ENCODE measurements at places on chromosomes 12 and 14.
A peak's percentile ranks its signal among the peaks of the same experiment; 100 is the strongest.

GRCh38 chr12:130706885-130707570, 9.1 kb downstream of the RIMBP2 start:
- DNase-seq = no peak

DNA sequence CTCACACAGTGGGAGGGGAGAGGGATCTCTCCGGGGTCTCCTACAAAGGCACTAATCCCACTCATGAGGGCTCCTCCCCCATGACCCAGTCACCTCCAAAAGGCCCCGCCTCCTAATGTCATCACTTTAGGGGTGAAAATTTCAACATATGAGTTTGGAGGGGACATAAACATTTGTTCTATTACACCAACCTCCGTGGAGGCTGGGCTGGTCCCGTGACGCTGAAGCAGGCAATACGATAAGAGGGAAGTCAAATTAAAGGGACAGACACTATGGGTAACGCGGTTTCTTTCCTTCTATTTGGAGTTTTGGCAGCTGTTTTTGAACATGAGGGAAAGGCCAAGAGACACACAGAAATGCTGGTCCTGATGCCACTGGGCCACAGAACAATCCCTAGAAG, 175.7 kb upstream of the VASH1 start:
- DNase-seq = no peak

GRCh38 chr12:26493656-26494055, 298.3 kb downstream of the SSPN start:
- DNase-seq = no peak

DNA sequence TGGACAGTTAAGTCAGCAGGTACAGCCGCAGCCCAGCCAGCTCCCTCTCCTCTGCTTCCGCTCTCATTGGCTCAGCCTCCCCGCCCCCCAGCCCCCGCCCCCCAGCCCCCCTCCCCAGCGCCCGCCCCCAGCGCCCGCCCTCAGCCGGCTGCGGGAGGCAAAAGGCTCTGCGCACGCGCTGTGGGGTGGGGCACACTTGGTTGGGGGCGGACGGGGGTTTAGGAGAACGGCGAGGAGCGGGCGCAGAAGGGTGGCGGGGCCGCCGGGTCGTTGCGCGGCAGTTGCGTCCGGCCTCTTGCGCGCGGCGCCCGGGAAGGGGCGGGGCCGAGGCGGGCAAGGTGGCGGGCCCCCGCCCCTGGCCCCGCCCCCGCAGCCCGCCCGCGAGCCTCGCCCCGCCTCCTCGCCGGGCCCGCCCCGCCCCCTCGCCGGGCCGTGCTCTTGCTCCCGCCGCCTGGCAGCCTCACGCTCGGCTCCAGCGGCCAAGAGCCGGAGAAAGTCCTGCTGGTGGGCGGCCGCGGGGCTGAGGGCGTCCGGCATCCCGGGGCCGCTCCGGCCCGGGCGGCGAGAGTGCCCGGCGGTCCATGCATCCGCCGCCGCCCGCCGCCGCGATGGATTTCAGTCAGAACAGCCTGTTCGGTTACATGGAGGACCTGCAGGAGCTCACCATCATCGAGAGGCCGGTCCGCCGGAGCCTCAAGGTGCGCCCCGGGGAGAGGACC, at the start of gene PPP4R4:
PPP4R4 (plus strand) TSS at position 438 of the 719 bp plus-strand sequence; CDS start at position 582, 144 bp downstream.
- no peak for DNase-seq

DNA sequence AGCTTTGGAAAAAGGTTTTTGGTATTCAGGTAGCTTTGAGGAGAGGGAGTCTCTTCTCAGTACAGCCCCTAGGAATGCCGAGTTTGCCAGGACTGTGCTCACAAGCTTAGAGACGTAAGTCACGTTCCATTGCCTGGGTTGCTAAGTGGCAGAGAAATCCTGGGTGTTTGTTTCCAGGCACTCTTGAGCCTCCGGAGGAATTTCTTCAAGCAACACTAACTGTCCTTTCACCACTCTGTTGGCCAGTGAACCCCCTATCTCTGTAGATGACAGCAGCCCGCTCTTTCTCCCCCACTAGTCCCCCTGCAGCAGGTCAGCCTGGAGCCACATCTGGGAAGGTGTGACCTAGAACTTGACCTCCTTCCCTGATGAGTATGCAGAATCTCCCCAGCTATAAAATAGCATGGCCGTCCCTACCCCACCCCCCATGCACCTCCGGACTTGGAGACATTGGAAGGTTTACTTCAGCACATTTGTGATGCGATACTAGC, 162.7 kb downstream of the ZFP36L1 start:
- no peak for DNase-seq

GRCh38 chr12:132761921-132762583, 420 bp upstream of the ANKLE2 start:
- DNase-seq = peak; percentile 74

All from GF-D8 (cell line).